ENCODE measurements at places on chromosomes 2 and 18.

- DNase-seq = no peak
These were observed 29.6 kb upstream of the ATP8B1 start for GRCh38 chr18:57832730-57833129.

DNA sequence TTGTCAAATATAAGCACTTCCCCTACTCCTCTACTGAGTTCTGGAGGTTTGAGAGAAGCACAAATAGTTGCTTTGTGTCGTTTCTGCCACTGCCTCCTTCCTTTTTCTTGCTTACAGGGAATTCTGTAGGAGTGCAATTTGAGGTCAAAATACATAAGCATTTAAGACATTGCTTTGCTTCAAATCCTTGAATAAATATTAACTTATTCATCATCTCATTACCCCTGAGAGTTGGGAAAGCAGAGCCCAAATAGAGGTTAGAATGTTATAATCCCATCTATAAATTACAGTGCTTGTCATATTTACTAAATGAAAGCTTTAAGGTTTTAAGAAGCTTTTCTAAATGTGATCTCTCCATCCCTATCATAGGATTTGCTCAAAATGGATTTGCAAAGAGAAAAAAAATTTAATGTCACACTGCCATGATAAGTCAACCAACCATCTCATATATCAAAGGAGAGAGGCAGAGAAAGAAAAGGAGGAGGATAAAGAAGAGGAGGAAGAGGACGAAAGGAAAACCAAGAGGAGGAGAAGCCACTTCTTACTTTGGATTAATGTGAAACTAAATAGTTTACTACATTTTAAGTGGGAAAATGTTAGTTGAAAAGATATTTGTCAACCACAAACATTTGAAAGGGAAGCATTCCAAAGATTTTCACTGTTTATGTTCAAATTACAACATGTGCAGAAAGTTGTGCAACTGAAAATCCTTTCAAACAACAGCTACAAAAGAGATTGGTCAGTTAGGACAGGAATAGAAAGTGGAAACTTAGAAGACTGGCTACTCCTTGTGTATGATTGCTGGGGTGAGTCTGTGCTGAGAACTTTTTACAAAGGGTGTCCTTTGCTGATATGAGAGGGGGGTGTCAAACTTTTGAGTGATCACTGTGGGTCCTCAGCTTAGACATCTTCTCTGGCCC, 277.3 kb upstream of the FN1 start:
- peak; percentile 89 for DNase-seq

DNA sequence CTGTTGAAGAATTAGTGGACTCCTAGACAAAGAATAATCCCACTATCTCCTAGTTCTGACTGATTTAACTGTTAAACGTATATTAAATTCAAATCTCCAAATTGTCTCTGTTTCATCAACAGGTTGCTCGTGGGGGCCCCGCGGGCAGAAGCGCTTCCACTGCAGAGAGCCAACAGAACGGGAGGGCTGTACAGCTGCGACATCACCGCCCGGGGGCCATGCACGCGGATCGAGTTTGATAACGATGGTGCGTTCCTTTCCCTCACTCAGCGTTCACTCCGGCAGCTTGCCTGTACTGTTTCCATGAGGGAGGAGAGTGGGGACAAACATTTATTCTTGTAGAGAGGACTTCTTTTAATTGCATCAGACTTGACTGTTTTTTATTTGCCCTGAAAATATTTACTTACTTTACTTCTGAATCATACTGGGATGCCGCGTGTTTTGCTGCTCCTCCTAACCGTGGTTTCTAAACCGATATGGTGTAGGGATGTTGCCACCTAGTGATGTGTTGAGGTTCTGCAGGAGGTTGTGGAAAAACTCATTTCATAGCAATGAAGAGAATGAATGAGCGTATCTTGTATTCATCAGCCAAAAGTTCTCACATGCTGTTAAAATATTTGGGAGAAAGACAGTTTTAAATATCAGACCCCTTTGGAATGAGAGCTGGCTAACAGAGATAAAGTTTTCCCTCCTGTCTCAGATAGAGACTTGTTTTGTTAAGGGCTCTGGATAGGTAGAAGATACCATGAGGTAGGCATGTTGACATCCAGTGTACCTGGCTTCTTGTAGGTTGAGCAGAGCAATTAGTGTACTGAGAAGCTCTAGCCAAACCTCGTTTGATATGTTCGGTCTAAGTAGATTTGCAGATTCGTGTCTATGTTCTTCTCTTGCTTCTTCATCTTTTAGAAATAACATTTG, 38.3 kb downstream of the ITGA6 start:
- DNase-seq = peak; percentile 38

DNA sequence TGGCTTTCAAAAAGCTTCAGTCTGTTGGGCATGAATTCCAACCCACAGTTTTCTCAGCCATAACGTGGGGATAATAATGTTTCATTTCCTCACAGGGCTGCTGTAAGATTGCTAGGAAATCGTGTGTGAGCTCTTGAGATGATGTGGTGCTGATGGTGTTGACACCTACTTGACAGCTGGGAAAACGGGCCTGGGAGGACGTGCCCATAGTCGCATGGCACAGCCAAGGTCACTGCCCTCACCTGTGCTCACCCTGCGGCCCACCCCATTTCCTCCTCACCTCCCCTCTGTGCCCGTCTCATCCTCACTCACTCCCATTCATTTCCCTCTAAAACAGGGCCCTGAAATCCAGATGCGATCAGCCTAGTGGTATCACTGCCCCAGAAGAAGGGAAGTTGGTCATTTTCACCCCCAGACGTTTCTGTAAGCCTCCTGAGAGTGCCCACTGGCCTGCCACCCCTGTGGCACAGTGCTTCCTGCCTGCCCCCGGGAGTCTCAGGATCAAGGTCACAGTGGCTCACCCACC, 33.0 kb downstream of the DPYSL5 start:
- no peak for DNase-seq

DNA sequence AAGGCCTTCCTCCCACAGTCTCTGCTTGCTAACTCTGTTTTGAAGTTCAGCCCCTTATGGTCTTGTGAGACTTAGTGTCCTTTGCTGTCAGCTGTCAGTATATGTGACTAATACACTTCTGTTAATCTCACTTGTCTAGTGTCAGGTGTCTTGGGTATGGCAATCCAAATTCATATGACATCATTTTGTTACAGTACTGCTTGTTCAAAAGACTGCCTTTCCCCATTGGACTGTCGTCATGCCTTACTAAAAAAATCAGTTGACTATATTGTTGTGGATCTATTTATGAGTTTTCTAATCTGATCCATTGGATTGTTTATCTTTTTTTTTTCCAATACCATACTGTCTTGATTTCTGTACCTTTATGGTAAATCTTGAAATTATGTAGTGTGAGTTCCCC, 611.4 kb upstream of the HS6ST1 start:
- DNase-seq = no peak

GRCh38 chr18:21911551-21911950, 171.0 kb downstream of the MIB1 start:
- no peak for DNase-seq

GRCh38 chr2:47890711-47891368, 15.5 kb downstream of the FBXO11 start:
- no peak for DNase-seq

DNA sequence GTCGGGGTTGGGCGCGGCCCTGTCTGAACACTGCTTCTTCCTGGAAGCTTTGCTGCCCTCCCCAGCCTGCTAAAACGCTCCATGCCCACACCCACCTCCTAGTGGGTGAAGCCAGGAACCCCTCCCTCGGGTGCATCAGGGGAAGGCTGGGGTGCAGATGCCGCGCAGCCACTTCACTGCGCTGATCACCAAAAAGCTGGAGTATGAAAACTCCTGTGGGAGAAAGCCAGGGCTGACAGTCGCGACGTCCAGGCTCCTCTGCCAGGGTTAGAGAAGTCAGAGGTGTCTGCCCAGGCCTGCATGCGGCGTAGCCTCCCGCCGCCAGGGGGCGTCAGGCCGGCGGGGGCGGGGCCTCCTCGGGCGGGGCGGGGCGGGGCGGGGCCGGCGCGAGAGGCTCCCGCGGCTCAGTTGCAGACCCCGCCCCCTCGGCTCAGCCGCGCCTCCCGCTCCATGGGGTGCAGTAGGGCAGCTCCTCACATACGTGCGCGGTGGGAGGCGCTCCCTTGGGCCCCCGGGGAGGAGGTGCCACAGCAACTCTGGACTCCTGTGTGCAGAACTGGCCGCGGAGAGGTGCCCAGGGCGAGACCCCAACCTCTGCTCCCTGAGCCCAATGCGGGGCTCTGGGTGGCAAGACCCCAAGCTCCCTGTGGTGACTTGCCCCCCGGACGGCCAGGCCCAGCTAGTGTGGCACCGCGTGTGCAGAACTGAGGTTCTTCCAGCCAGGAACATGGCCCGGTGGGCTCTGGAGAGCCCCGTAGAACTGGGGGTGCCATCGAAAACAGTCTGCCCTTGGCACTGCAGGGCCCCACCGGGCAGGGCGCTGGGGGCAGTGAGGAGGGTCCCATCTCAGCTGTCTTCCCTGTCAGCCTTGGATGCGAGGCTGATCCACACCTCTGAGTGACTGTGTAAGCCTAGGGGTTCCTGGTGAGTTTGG, 1.8 kb upstream of the RNPEPL1 start:
- DNase-seq = no peak

Measured in BJ (cell line).